GM20000 (cell line): ENCODE measurements at places on chromosomes 7 and 10.

DNA sequence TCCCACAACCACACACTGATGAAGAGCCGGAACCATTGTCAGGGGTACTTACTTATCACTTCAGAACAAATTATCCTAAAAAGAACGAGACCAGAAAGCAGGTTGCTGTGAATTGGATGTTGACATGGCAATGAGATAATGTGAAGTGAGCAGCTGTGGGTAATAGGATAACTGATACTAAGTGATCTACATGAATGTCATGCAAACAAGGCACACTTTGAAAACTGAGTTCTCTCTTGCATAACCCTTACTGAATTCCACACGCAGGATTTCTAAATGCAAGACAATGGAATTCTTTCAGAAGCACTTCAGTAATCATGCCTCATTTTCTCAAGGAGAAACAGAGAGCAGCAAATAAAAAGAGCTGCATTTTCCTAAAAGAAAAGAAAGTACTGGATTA is 242.5 kb upstream of the TMEM229A start:
- no peak for DNase-seq

GRCh38 chr10:128712661-128713400 is 586.6 kb upstream of the MKI67 start:
- DNase-seq, result no peak

GRCh38 chr7:83118347-83119025 is 44.2 kb downstream of the PCLO start:
- no peak for DNase-seq

GRCh38 chr7:4202154-4202736 is 479.9 kb upstream of the FOXK1 start:
- no peak for DNase-seq

- DNase-seq, result no peak
These were observed 114.5 kb downstream of the PON1 start for GRCh38 chr7:95209788-95210187.

DNA sequence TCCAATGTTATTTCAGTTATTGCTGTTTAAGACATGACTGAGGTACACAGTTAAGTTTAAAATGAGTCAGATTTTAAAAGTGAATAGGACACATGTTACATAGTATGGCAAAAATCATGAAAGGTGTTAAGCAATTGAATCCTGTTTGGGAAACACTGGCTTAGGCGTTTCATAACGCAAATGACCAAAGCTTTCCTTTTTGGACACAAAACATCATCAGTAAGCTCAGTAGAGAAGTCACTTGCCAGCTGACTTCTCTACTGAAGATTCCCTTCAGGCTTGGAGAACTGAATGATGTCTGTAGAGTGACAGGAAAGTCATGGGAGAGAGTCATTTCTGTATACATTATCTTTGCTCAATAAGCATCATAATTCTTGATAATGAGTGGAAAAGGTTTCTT is 64.4 kb upstream of the RSBN1L start:
- DNase-seq, result no peak

- no peak for DNase-seq
These were observed 100.0 kb downstream of the GRID1 start for GRCh38 chr10:86266446-86267242.

DNA sequence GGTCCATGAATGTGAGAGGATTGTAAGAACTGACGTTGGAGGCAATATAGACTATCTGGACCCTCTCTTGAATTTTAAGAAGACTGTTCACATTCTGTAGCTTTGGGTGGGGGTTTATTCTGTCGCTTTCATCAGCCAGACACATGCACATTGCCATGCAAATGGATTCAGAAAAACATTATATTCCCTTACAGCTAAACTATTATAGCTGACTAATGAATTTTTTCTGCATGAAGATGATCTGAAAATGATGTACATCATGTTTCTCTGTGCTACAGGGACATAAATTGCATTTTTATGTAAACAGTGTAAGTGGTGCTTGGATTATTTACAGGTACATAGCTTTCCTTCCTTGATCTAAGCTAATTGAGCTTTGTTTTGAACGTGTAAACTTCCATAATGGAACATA is 1.5 kb downstream of the MET start:
- DNase-seq, result no peak

DNA sequence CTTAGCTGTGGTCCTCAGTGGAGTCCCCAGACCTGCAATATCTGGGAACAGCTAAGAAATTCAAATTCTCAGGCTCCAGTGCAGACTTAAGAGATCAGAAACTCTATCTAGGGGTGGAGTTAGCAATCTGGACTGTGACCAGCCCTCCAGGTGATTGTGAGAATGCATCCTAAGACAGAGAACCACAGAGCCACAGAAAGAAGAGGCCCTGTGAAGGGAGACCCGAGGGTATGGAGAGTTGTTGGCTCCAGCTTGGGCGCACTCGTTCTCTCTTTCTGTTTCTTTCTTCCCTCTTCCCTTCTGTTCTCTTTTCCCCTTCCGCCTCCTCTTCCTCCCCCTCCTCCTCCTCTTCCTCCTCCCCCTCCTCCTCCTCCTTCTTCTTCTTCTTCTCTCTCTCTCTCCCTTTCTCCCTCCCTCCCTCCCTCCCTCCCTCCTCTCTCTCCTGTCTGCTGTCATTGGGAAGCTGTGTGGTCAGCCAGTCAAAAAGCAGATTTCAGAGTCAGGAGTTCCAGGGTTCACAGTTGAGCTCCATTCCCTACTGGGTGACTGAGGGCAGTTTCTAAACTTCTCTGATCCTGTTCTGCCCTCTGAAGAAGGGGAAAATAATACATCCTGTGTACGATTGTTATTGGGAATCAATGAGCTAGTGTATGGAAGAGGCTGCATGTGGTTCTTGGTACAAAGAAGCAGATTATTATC is 62.1 kb upstream of the STEAP1B start:
- DNase-seq, result peak; percentile 30

GRCh38 chr7:83796760-83797159 is 147.8 kb upstream of the SEMA3E start:
- DNase-seq, result peak; percentile 7

DNA sequence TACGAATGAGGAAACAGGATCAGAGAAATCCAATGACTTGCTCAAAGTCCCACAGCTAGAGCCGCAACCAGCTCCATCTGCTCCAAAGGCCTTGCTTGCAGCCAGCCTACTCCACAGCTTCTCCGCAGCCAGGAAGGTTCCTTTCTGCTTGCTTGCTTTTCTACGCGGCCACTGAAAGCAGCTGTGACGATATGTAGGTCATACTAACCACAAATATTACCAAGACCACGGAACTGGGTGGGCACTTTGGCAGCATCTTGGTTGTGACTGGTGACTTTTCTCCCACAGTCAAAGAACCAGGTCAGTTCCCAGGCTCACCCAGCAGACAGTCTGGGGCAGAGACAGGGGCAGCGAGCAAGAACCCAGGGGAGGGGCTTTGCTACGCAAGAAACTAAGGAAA is 86.4 kb downstream of the FAM53B start:
- DNase-seq, result no peak

DNA sequence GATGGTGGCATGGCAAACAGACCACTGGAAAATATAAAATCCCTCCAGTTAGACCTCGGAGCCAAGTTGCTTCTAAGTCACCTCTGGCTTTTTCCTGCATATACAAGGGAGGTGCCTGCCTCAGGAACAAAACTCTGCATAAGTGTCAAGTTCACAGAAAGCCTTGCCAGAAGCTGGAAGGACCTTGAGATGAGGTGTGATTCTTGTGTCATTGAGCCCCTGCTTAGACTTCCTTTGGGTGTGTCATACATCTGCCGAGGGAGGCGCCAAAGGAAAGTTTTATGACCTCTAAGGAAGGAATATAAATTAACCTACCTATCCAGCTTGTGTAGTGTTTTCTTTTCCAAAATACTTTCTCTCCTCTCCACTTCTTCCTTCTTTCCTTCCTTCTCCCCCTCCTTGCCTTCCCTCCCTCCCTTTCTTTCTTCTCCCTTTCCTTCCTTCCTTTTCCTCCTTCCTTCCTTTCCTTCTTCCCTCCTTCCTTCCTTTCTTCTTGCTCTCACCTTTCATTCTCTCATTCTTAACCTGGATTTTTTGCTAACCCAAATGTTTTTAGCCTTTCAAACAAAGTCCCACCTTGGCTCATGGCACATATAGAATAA is 75.2 kb downstream of the TRIL start:
- no peak for DNase-seq

DNA sequence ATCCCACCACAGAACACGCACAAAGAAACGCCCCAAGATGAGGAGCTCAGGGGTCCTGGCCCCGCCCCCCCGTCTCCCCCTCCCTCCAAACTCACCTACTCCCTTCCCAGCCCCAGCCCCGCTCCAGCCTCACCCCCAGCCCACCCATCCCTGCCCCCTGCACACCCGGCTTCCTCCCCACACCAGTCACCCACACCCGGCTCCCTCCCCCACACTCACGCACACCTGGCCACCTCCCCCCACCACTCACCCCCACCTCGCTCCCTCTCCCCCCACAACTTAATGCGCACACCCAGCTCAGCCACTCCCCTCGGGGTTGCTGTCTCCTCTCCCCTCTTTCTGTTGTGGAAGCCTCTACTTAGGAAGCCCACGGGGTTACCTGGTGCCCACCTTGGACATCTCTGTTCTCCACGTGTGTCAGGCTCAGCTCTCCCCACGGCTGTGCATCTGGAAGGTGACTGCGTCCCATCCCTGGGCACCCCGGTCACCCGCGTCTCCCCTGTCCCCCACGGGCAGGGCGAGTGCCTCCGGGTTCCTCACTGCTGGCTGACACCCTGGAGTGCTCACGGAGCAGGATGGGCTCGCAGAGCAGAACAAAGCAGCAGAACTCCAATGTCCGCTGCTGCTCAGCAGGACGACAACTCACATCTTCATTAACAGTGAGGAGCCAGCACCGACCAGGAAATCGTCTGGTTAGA is 166.8 kb downstream of the USP6NL start:
- no peak for DNase-seq
